ENCODE measurements at places on chromosomes 16 and 17.

- no peak for DNase-seq
These were observed 8.3 kb downstream of the ANKRD40 start for GRCh38 chr17:50699410-50699809.

- DNase-seq: no peak
These were observed 192.7 kb downstream of the RPTOR start for GRCh38 chr17:80737106-80738019.

DNA sequence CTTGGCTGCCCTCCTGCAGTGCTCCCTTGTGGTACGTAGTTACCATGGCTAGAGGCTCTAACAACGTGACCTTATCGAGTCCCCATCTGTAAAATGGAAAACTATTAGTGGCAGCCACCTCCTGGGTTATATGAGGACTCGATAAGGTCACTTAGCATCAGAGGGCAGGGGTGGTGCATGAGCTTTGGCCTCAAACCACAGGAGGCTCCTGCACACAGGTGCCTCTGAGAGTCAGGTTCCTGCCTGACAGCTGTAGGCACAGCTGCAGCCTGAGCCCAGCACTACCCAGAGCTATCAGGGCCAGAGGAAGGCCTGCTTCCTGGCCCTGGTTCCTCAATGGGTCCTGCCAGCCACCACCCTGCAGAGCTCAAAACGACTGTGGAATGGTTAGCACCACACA, 57.2 kb upstream of the SEC14L1 start:
- no peak for DNase-seq

DNA sequence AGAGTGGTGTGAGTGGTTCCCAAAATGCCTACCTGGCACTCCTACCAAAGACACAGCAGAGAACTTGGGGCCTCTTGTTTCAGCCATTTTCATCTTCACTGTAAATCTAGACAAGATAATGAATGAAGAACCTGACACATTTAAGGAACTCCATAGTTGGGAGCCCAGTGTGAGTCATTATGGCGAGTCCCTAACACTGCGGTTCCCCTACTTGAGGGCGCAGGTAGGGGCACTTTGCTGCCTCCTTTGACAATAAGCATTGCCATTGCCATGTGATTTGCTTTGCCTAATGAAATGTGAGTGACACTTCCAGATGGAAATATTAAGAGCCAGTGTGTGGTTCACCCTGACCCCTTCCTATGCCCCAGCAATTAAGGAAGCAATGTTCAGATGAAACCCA, 517.6 kb downstream of the MAF start:
- no peak for DNase-seq

- DNase-seq: no peak
These were observed 511.5 kb downstream of the TOX3 start for GRCh38 chr16:52035436-52035835.
